ENCODE measurements at places on chromosomes 6 and 20. TPM values are rescaled to one million over a fixed set of nuclear protein-coding genes. Genes with fewer than 3 reads are reported as not detected.
A peak's percentile ranks its signal among the peaks of the same experiment; 100 is the strongest.

SPATS1 gene
- not detected for total RNA-seq

- no peak for DNase-seq
Measured at GRCh38 chr6:36751091-36751490, 53.5 kb downstream of the RAB44 start.

GRCh38 chr6:156777577-156778453, 637 bp downstream of the ARID1B start:
- DNase-seq: no peak

FRS3 gene
- 3.6 TPM for total RNA-seq

KCNK5 gene
- 0.14 TPM for total RNA-seq

ANKRD6 gene
- total RNA-seq: 13.5 TPM

- no peak for DNase-seq
Measured at GRCh38 chr20:24875078-24875477, 74.0 kb upstream of the CST7 start.

PANK2 gene
- total RNA-seq: 59.3 TPM

- peak; percentile 66 for DNase-seq
Measured at GRCh38 chr6:100186552-100186951, 192.5 kb upstream of the MCHR2 start.

GRCh38 chr6:6820641-6821238, 232.2 kb downstream of the LY86 start:
- DNase-seq: no peak

CGA gene
- 2.0 TPM for total RNA-seq

TOP1 gene
- 55.9 TPM for total RNA-seq

- DNase-seq: no peak
Measured at GRCh38 chr6:169183233-169183632, 70.4 kb downstream of the THBS2 start.

- no peak for DNase-seq
Measured at GRCh38 chr6:131167773-131168172, 32.5 kb downstream of the AKAP7 start.

DNA sequence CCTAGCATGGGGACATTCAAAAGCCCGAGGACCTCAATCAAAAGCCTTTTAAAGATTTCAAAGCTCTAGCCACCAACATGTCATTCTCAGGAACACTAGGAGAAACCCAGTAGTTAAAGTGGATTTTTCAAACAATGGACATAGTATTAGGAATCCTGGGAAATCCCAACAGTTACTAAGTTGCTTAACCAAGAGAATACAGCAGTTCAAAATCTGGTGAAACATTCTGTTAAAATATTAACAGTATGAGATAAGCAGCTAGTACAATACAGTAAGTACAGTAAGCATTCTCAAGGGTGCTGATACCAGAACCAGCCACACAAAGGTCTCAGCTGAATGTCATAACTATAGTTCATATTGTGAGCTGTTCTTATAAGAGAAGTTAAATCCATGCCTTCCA, 68.6 kb downstream of the CDK19 start:
- DNase-seq: no peak

DNA sequence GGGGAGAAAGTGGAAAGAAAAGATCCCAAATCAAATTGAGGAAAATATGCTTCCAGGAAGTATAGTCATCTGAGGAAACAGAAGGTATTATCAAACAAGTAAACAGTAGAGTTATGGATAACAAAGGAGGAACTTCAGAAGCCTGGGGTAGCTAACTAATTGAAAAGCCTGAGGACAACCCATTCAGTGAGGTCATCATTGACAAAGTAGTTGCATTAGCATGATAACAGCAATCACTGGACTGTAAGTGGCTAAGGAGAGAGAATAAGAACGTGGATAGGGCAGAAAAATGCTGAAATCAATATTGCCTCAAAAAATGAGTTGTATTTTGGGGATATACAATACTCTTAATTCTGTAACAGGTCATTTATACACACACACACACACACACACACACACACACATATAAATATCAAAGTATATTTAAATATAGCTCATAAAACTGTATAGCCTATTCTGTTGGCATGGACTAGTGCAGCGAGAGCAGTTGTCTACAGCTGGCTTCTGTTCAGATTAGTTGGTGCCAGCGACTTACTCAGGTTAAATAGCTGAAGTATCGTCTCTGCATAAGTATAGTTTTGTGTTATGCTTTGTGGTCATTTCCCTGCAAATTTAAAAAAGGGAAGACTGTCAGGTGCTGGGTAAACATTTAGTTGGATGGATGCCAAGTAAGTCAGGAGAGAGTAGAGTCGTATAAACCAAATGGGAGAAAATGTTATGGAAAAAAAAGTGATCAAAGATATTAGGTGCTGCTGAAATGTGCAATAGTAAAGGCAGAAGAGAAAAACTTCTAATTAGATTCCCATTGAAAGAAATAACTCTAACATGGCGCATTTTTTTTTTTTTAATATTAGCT, 33.8 kb upstream of the CTAGE9 start:
- no peak for DNase-seq

XKR7 gene
- total RNA-seq: 0.36 TPM

PPP1R3G gene
- 0.39 TPM for total RNA-seq

ATXN1 gene
- 70.9 TPM for total RNA-seq

- no peak for DNase-seq
Measured at GRCh38 chr20:14902432-14903089, 565.1 kb upstream of the FLRT3 start.

DNA sequence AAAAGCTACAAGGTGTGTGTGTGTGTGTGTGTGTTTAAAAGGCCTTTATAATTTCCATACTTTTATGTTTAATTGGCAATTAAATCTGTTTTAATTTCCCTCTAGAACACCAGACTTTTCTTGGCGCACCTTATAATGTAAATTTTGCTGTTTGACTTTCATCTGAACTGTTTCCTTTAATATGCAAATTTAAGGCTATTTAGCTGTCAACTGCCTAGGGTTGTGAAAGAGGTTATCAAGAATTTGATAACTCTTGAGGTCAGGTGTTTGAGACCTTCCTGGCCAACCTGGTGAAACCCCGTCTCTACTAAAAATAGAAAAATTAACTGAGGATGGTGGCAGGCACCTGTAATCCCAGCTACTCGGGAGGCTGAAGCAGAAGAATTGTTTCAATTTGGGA, 4.0 kb upstream of the LHFPL5 start:
- no peak for DNase-seq

DNA sequence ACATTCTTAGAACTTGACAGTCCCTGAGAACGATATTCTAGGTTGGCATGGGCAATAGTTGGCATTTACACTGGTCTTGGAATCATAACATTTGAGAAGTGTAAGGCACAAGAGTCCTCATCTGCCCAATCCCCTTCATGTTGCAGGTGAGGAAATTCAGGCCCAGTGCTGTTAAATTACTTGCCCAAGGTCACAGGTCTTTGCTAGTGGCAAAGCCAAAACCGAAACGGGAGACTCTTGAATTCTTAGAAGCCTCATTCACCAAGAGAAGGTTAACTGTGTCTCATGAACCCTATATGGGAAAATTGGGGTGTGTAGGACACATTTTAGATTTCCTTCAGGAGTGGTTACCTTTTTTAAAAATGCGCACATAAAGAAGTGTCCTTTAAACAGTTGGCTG, 7.2 kb downstream of the E2F3 start:
- DNase-seq: no peak

- DNase-seq: peak; percentile 17
Measured at GRCh38 chr6:50007819-50008218, 14.0 kb downstream of the DEFB110 start.

GRCh38 chr20:58048096-58048702, 180.3 kb downstream of the ANKRD60 start:
- DNase-seq: peak; percentile 51

DNA sequence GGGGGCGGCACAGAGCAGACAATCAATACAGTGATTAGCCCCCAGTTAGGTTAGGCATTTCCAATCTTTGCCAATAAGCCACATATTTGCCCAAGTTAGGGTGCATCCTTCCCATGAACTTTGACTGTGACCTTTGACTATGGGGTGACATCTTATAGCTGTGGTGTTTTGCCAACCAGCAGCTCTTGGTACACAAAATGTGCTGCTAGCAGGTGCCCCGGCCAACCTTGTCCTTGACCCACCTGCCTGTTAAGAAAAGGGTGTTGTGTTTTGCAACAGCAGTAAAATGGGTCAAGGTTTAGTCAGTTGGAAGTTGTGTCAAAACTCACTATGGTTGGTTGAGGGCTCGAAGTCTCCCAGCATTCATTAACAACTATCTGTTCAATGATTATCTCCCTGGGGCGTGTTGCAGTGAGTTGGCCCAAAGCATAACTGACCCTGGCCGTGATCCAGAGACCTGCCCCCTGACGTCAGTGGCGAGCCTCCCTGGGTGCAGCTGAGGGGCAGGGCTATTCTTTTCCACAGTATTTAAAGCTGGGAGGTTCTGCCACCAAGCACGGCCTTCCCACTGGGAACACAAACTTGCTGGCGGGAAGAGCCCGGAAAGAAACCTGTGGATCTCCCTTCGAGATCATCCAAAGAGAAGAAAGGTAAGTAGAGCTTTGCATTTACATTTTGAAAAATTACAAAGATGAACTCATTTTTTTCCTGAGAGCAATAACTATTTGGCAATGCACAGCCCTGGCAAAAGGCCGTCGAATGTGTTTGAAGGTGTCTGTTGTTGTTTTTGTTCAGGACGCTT, at the start of gene PCK1:
Gene PCK1 (plus strand): TSS at position 557 of the 802 bp plus-strand sequence. CDS start 302 bp downstream, outside the sequence.
- DNase-seq: no peak

DDO gene
- not detected for total RNA-seq

DNA sequence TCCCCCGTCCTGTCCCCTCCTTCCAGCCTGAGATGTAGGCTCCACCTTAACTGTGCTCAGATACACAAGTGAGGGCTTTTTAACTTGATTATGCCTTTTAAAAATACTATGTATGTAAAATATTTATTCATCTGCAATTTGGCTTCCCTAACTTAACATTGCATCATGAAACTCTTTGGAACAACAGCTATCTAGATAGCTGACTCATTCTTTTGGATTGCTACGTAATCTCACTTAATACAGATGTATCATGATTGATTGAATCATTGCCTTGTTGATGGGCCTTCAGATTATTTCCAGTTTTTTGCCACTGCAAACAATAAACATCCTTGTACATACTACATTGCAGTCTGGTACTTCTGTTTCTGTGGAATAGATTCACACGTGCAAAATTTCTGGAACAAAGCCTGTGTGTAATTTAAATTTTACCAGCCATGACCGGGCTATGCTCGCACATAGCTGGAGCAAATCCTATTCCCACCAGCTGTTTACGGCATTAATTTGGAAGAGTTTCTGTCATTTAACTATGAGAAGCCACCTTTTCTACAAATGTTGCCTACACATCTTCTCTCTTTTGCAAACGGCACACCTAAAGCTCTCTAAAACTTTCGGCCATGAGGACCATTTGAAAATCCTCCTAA, 6.5 kb downstream of the PRND start:
- peak; percentile 14 for DNase-seq

DNA sequence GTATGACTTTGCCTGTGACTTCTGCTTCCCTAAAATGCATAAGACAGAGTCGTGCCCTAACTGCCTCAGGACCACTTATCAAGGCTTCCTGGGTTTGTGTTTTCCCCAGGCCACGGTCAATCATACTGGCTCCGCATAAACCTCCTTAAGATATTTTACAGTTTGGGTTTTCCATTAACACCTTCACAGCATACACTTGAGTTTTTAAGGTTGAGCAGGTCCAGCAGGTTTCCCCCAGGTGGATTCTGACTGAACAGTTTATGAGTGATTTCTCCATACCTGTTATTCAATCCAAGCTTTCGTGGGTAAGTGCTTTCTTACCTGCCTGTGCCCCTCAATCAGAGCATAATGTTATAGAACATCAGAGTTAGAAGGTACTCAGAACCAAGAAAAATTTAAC, 39.3 kb downstream of the NINL start:
- DNase-seq: no peak

DNA sequence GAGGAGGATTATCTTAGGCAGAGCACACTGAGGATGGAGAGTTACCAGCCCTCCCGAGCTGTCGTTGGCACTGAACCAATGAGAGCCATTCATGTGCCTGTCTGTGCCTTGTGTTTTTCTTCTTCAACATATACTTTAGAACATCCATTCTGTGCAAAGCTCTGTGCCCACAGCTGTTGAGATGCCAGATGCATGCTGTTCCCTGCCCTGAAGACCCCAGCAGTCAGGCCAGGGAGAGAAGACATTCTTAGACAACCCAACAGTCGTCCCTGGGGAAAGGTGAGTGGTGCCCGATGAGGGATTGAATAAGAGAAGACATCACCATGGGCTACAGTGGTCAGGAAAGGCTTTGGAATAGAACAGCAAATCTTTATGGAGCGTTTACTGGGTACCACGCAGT, 114.1 kb downstream of the NRN1 start:
- no peak for DNase-seq

GRIK2 gene
- 2.5 TPM for total RNA-seq

GRCh38 chr6:12280458-12280857, 9.7 kb upstream of the EDN1 start:
- DNase-seq: peak; percentile 56

GRCh38 chr6:146260886-146261285, 232.0 kb downstream of the GRM1 start:
- DNase-seq: no peak

DNA sequence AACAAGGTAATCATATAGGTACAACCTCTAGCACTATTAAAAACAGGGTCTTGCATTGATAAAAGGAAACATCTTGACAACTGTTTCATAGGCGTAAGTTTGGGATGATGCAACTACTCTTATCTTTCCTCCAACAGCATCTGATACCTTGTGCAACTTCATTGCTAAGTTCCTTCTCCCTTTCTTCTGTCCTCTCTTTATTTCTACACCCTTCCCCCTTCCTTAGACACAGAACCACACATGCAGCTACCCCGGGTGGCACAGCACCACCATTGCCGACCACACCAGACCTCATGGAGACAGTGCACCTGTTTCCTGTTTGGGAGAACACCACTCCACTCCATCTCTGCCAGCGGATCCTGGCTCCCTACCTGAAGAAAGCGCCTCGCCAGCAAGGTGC, 14.4 kb downstream of the MYB start:
- no peak for DNase-seq

- no peak for DNase-seq
Measured at GRCh38 chr6:33620158-33620855, 815 bp upstream of the ITPR3 start.

PBOV1 gene
- not detected for total RNA-seq

- DNase-seq: no peak
Measured at GRCh38 chr20:57053067-57053466, 213.4 kb downstream of the BMP7 start.

VNN1 gene
- 0.07 TPM for total RNA-seq

- no peak for DNase-seq
Measured at GRCh38 chr6:126198631-126199030, 141.3 kb upstream of the CENPW start.

RTN4IP1 gene
- total RNA-seq: 5.3 TPM

DNA sequence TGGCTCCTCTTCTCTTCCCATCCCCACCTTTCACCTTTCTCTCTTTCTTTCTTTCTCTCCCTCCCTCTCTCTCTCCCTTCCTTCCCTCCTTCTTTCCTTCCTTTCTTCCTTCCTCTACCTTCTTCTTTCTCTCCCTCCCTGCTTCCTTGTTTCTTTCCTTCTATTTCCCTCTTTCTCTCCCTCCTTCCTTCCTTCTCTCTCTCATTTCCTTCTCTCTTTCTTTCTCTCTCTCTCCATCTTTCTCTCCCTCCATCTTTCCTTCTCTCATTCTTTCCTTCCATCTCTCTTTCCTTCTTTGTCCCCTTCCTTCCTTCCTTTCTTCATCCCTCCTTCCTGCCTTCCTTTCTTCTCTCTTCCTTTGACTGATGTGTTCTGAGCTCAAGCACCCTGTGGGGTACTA, 1467.0 kb upstream of the DEFB115 start:
- DNase-seq: no peak

SLC17A9 gene
- 12.4 TPM for total RNA-seq
